ENCODE measurements at places on chromosomes 12 and 14. TPM values are rescaled to one million over a fixed set of nuclear protein-coding genes. Genes with fewer than 3 reads are reported as not detected.

TEX52 gene
- not detected for polyA plus RNA-seq

SLC25A47 gene
- polyA plus RNA-seq: not detected

TAS2R42 gene
- not detected for polyA plus RNA-seq

DHH gene
- not detected for polyA plus RNA-seq

LRIG3 gene
- polyA plus RNA-seq: 3.3 TPM

TNFAIP2 gene
- 90.8 TPM for polyA plus RNA-seq

KRT77 gene
- polyA plus RNA-seq: not detected

SLCO1B3 gene
- not detected for polyA plus RNA-seq

DHRS2 gene
- not detected for polyA plus RNA-seq

NRIP2 gene
- polyA plus RNA-seq: 1.8 TPM

SUSD6 gene
- 16.1 TPM for polyA plus RNA-seq

CSRP2 gene
- 123 TPM for polyA plus RNA-seq

SELPLG gene
- 5.4 TPM for polyA plus RNA-seq
